Stimulated activated CD8-positive, alpha-beta memory T cell treated with anti-CD3 and anti-CD28 coated beads, Interleukin-4, amount 100 ng/mL, for 48 hours (primary cell): ENCODE measurements at places on chromosomes 6 and 20.
A peak's percentile ranks its signal among the peaks of the same experiment; 100 is the strongest.

DNA sequence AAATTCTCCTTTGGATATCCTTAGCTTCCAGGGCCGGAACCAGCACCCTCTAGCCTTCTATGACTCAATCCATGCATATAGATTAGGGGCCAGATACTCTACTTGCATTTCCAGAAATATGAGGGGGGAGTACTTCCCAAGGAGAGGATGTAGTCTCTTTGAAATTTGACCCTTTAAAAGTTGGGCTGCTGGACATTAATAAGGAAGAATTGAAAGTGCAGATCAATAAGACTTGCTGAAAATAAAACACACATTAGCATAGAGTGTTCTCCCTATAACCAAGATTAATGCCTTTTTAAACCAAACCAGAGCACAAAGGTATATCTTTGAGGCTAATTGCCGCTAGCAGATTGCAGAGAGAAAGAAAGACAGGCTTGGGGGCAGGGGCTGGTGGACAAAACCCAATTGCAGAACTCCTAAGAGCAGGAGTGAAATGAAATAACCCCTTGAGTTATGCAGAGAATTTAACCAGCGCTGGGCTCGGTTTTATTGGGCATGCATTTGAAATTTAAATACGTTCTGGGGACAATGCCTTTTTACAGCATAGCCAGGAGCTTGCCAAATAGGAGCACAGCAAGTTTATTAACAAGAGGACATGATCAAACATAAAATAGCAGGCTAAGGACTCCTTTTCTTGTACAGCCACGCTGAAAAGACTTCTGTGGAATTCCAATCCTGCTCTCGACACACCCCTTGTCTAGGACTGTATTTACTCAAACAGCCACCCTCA is 108.2 kb upstream of the SALL4 start:
- no peak for DNase-seq

DNA sequence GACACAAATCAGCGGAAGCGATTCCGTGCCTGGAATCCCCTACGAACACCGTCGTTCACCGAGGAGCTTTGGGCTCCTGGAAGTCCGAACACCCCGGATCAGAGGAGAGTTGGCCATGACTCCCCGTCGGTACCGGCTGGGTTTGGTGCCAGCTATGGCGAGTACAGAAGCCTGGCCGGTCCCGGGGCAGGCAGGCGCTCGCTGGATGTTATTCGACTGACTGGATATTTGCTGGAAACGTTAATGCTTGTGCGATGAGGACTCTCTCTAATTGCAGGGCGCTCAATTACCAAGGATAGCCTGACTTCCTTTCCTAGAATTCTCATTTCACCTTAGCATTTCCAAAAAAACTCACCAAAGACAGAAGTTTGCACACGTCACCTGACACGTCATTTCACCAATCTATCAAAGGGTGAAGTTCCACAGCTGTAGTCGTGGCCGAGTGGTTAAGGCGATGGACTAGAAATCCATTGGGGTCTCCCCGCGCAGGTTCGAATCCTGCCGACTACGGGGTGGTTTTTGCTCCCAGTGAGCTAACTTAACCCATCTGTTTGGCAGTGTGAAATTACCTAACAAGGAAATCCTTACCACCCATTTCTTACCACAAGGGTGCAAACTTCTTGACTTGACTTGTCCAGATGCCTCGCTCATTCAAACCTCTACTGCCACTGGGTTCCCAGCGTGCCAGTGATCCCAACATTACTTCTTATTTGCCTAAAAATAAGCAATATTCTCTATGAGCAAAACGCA is 22.7 kb upstream of the ZNF184 start:
- peak; percentile 88 for DNase-seq

- no peak for DNase-seq
Observed at GRCh38 chr6:137471986-137472385, 22.2 kb downstream of the OLIG3 start.

- DNase-seq = no peak
Observed at GRCh38 chr6:37831457-37831856, 11.9 kb downstream of the ZFAND3 start.

DNA sequence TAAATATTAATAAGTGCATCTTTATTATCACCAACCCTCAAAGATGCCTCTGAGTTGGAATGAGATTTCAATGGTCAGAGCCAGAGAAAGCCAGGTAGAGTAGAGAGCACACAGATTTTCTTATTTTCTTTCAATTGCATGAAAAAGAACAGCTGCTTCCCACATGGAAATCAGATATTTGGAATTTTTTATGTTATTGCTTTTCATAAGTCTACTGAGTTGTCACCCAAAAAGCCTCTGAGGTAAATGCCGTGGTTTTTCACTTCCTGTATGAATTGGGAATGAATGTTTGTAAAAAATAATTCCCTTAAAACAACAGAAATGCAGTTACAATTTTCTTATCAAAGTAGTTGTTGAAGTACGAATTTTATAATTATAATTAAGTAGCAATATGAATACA is 563.1 kb downstream of the RFPL4B start:
- DNase-seq = no peak

DNA sequence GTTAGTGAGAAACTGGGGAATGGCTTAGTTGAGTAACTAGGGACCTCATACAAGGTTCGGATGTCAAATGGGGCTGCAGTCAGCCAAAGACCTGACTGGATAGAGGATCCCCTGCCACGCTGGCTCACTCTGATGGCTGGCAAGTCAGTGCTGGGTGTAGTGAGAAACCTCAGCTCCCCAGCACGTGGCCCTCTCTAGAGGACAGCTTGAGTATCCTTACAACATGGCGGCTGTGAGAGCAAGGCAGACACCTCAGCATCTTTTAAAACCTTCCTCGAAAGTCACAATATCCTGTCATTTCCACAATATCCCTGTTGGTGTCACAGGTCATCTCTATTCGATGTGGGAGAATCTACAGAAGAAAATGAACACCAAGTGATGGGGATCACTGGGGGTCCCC is 26.7 kb upstream of the IPCEF1 start:
- DNase-seq = no peak

DNA sequence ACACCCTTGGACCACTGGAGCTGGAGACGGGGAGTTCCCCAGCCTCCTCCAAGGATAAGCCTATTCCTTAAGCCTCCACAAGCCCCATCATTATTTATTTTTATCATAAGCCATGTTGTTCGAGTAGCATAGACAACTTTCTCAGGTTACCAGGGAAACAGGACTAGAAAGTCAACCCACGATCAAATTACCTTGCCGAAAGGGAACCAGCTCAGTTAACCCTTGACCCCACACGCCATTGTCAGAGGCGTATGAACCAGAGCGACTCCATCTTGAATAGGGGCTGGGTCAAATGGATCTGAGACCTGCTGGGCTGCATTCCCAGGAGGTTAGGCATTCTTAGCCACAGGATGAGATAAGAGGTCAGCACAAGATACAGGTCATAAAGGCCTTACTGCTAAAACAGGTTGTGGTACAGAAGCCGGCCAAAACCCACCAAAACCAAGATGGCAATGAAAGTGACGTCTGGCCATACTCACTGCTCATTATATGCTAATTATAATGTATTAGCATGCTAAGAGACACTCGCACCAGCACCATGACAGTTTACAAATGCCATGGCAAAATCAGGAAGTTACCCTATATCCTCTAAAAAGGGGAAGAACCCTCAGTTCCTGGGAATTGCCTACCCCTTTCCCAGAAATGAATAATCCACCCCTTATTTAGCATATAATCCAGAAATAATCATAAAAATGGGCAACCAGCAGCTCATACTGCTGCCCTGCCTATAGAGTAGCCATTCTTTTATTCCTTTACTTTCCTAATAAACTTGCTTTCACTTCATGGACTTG is 22.4 kb downstream of the SYNJ2 start:
- DNase-seq = no peak

DNA sequence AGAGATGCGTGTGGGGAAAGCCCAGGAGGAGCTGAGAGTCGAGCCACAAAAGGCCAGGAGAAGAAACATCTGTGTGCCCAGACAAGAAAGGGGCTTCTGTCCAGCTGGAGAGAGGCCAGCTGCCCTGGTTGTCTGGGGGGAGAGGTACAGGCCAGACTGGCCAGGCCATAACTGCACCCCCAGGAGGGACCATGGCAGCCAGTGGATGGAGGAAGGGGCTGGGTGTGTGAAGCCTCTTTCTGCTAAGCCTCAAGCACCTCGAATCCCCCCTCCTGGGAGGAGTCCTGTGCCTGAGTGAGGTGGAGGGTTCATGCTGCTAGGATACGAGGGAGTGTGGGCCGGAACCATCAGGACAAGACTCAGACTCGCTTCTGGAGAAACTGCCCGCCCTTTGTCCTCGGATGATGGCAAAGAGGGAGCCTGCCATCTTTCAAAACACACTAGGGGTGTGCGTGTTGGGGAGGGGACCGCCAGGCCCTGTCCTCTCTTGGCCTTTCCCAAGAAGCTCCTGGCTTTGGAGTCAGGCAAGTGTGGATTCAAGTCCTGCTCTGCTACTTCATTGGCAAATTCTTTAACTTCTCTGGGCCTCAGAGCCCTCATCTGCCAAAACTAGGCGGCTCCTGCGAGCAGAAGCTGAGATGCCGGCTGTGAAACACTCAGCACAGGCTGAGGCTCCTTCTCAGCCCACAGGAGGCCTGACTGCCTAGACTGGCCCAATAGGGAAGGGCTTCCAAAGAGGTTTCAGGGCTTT is 90.3 kb downstream of the ASXL1 start:
- DNase-seq = no peak
